ENCODE measurements at places on chromosomes 13 and 19.
A peak's percentile ranks its signal among the peaks of the same experiment; 100 is the strongest.

- no peak for DNase-seq
These were observed 87.5 kb downstream of the ING1 start for GRCh38 chr13:110801044-110801443.

GRCh38 chr13:37187105-37187504 lies 81.6 kb upstream of the CSNK1A1L start:
- no peak for DNase-seq

GRCh38 chr13:107348925-107349324 lies 781.0 kb upstream of the ARGLU1 start:
- DNase-seq, result no peak

DNA sequence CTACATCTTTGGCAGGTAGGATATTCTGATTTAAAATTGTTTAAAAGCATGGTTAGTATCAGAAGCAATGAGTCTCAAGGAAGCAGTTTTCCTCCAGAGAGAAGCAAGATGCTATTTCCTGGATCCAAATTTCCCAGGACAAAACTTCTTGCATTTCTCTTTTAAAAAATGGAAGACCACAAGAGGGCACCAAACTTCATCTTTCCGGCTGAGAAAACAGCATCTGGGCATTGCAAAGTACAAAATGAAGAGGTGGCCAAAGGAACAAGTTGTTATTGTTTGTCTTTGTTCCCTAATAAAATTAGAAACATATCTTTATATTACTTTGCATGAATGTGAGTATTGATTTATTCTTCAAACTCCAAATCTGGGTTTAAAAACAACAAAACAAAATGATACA lies 60.0 kb upstream of the LRCH1 start:
- no peak for DNase-seq

DNA sequence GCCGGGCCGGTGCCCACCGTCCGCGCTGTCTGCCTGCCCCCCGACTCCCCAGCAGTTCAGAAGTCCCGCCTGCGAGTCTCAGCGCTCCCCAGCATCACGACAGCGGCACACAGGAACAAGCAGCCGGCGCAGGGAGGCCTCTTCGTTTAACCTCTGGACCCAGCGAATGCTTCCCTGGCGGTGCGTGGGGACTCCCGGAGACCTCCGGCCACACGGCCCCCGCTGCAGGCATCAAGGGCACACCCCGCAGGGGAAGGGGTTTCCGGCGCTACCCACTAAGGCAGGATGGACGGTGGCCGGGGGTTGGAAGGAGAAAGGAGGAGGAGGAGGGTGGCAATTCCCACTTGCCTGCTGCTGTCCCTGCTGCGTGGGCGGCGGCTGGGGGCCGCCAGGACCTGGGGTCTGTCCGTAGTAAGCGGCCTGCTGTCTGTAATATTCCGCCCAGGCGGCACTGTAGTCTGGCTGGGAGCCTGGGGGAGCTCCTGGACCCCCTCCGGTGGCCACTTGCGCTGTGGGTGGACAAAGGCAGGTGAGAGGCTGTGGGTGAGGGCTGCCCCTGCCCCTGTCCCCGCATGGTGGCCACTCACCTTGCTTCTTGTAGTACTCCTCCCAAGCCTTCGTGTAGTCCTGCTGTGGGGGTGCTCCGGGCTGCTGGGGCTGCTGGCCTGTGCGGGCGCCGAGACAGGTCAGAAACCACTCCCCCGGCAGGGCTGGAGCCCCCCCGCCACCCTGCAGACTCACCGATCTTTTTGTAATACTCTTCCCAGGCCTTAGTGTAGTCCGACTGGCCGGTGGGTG lies 9.6 kb downstream of the KHSRP start:
- no peak for DNase-seq

DNA sequence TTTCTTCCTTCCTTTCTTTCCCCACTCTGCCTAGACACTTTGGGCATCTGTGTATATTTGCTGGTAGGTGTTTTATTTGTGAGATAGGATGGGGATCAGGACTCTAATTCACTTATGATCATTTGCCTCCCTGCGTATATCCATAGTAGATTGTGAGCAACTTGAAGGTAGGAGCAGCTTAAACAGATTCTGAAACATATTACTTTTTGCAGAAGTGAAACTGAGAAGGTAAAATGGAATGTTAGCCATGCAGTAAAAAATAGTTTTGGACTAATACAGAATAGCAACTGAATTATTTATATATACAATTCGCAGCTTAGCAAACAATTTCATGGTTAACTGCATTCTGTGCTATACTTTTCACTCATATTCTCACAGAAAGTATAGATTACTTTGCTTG lies 38.7 kb downstream of the RNF6 start:
- no peak for DNase-seq

DNA sequence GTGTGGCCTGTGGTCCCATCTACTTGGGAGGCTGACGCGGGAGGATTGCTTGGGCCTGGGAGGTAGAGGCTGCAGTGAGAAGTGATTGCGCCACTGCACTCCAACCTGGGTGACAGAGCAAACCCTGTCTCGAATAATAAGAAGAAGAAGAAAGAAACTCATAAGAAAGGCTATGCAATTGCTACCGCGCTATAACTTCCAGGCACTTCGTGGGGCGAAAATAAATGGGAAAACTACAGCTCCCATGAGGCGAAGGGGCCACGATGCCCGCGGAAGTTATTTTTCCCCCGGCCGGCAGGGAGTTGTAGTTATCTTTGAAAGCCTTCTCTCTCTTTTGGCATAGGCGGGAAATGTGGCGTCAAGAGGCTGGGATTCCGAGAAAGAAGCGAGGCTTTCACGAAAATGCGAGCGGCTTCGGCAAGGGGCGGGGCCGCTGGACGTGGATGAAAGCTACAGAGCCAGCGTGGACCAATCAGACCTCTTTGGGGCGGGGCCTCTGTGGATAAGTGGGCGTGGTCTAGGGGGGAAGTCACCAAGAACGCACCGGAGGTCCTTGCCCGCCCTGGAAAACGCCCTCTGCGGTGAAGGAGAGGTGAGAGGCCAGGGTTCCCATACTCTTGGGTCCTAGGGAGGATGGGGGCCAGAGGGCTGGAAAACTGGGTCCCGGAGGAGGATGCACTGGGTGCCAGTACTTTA lies at the start of gene NUCB1:
Gene NUCB1, plus strand, starts transcription at position 532 of the 696 bp plus-strand sequence. CDS start 485 bp downstream, outside the sequence.
- DNase-seq, result peak; percentile 98

DNA sequence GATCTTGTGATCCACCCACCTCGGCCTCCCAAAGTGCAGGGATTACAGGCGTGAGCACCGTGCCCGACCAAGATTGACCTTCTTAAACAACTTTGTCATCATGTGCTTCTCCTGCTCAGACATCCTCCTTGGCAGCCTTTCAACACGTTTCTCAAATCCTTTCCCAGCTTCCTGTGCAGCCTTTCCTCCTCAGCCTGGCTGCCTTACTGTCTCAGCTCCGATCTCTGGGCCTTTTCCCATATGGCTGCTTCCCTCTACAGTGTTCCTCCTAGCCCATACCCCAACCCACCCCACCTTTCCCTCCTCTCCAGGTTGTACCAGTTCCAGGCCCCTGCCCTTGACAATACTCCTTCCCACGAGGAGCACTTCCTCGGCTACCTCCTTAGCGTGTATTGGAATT lies 7.2 kb downstream of the PHF11 start:
- DNase-seq, result no peak

- no peak for DNase-seq
These were observed 115.8 kb upstream of the SERP2 start for GRCh38 chr13:44257796-44258195.

DNA sequence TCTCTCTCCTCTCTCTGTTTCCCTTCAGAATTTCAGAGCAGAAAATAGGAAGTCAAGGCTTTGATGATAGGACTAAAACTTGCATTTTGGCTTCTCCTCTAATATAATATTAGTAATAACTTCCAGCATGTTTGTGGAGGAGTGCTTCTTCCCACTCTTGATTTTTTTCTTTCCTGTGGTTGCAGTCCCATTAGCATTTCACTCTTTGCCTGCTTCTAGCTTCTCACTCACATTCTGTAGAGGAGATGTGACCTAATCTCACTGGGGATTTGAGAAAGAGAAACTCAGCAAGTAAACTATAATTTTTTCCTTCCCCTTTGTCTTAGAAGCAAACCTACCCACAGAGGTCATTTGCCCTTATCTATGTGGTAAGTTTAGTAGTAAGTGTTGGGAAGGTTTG lies 169.4 kb upstream of the HTR2A start:
- no peak for DNase-seq

- no peak for DNase-seq
These were observed 4.4 kb upstream of the FCER2 start for GRCh38 chr19:7706188-7706954.

DNA sequence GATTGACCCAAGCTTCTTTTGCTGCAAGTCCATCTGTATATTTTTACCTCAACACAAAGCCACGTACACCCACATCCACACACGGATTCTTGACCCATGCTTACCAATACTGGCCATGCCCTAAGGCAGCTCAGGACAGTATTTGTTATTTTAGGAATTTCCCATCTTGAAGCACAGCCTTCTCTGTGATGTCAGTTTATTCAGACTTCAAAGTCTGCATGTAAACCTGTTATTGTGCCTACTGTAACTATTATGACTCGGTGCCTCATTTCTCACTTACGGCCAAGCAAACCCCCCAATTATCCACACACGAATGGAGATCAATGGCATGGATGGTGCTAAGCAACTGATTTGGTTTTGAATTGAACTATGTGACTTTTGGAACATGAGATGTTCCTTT lies 17.5 kb downstream of the CLDN10 start:
- DNase-seq, result no peak

DNA sequence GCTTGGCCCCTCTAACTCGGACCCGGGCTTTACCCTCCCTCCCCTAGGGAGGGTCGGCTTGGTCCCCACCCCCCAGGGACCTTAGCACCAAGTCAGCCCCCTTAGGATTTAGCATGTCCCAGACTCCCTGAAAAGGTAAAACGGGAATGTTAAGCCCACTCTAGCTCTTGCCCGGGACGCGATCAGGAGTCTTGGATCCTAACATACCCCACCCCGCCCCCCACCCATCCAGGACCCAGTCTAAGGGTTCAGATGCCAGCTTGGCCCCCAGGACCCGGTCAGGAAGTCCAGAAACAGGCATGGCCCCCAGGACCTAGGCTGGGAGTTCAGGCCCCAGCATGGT lies 437 bp downstream of the EPOR start:
- DNase-seq, result no peak

- DNase-seq, result no peak
These were observed 53.8 kb downstream of the ZNF627 start for GRCh38 chr19:11651062-11651461.

DNA sequence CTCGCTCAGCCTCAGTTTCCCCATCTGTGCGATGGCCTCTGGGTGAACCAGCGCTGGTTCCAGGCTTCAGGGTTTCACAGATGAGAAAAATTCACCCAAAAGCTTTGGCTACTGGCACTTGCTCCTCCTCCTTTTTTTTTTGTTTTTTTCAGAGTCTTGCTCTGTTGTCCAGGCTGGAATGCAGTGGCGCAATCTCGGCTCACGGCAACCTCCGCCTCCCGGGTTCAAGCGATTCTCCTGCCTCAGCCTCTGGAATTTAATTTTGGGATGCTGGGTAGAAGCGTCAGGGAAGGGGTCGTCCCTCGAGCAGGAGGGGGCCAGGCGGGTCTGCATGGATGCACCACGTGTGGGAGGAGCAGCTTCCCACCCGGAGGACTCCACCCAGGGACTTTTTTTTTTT lies 7.0 kb downstream of the PRSS57 start:
- no peak for DNase-seq

DNA sequence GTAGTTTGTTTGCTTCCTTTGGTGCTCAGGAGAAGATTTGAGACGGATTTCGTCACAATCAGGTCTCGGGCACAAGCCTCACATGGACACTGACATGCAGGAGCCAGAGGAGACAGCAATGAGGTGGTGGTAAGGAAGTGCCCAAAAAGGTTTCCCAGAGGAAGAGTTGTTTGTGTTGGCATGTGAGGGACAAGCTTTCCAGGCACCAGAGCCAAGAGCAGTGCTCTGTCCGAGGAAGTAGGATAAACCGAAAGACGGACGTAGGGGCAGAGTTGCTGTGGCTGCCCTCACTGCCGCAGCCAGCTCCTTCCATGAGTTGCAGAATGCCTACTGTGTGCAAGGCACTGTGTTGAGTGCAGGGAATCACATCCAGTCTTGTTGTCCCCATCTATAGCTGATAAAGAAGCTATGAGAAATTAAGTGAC lies 27.7 kb downstream of the SAE1 start:
- no peak for DNase-seq

GRCh38 chr13:44465318-44465717 lies 91.7 kb downstream of the SERP2 start:
- DNase-seq, result no peak

GRCh38 chr13:50518781-50519201 lies 324.7 kb downstream of the DLEU7 start:
- DNase-seq, result peak; percentile 33

DNA sequence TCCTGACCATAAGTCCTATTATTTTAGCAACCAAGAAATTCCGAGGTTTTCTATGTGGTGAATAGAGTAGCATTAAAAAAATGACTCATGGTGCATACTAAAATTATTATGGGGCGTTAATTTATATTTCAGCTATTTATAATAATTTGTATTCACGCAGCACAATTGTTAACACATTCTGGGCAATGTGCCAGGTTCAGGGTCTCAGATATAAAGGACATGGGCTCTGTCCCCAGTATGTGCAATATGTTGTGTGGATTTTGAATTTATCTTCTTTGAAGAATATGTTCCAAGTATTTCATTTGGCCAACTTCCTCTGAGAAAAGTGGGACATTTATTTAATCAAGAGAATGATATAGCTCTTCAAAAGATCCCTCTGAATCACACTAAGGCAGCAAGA lies 1434.7 kb upstream of the PRR20A start:
- no peak for DNase-seq

GRCh38 chr13:47499358-47500150 lies 501.5 kb downstream of the SUCLA2 start:
- DNase-seq, result no peak

GRCh38 chr13:27806744-27807387 lies 14.6 kb downstream of the GSX1 start:
- DNase-seq, result no peak

DNA sequence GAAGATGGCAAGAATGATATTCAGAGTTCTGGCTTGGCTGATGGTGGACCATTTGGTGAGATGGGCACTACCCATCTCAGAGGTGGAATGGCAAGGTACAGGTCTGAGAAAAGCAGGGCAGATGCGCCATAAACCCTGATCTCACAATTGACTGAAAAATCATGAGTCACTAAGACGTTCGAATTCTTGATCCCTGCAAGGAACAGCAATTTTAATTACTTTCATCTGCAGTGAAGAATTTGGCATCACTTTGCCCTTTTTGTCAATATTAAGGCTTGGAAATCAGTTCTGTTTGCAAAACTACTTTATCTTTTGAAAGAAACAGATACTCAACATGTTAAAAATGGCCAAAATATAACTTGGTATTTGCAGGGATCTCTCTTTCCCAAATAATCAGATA lies 38.1 kb downstream of the HTR2A start:
- DNase-seq, result no peak

- DNase-seq, result no peak
These were observed 717 bp upstream of the NALCN start for GRCh38 chr13:101417043-101417406.

DNA sequence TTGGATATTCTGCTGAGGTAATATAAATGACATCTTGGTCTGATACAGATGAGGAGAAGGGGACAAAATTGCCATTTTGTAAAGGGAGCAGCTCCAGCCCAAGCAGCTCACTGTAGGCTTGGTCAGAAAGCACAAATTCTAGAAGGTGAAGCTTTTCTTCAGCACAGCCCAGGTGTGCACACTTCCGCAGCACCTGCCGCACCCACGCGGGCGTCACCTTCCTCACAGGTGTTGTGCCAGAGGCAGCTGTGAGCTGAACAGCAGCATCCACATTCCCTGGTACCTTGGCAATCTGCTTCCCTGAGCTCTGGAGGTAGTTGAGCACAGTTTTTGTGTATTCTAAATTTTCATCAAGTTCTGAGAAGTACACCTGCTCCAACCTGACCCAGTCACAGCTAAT lies 79.0 kb downstream of the SACS start:
- no peak for DNase-seq

- DNase-seq, result no peak
These were observed 2.3 kb downstream of the ACP4 start for GRCh38 chr19:50792272-50793250.

- no peak for DNase-seq
These were observed 1.3 kb downstream of the B3GNT3 start for GRCh38 chr19:17796013-17796837.

Measured in occipital lobe (tissue), 3 donors.